Myocyte (in vitro differentiated cells): ENCODE measurements at places on chromosomes 6 and 20.

- DNase-seq, result no peak
Observed at GRCh38 chr6:27874016-27874415, 38.2 kb downstream of the OR2B2 start.

GRCh38 chr20:48684501-48685041 lies 143.2 kb downstream of the PREX1 start:
- DNase-seq, result peak; percentile 71

- no peak for DNase-seq
Observed at GRCh38 chr20:23232219-23232581, 118.4 kb upstream of the NXT1 start.

DNA sequence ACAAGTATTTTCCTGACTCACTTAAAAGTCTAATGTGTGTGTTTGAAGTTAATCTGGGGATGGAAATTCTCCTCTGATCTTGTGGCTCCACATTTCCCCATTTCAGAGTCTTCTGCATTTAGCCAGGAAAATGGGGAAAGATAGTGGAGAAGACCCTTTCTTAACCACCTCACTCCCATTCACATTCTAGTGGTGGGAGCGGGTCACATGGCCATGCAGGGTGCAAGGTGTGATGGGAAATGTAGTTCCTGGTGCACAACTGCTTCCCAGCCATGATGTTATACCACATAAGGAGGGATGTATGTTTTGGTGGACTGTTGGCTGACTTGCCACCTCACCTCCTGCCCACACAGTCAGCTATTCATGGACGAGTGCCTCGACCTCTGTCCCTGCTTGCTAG lies 61.8 kb downstream of the BANF2 start:
- DNase-seq, result no peak

DNA sequence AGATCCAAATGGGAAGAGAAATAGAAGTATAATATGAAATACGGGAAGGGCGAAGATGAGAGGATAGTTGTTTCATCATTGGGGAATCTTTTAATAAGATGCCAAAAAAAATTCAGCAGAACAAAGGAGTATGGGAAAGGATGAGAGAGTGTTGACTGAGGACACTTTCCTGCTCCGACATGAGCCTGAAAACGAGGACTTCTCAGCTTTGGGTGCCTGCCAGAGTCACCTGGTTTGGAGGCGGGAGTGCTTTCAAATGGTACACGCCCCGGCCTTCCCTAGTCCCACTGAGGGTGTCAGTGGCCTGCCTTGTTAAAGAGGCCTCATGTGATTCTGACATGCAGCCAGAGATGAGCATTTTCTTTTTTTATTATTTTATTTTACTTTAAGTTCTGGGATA lies 250.9 kb downstream of the ANKRD60 start:
- no peak for DNase-seq

DNA sequence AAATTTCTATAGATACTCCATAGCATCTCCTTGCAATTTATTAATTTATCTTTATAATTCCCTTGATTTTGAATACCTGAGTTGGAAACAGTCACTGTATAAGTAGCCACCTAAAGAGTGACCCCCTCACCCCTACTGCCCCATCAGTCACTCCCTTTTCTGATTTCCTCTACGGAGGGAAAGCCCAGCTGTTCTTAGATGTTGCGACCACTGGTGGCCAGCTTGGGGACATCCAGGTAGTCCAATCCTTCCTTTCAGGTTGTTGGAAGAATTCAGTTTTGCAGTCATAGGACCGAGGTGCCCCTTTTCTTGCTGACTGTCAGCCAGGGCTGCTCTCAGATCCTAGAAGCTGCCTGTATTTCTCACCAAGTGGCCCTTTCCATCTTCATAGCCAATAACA lies 87.8 kb downstream of the BMP6 start:
- no peak for DNase-seq

DNA sequence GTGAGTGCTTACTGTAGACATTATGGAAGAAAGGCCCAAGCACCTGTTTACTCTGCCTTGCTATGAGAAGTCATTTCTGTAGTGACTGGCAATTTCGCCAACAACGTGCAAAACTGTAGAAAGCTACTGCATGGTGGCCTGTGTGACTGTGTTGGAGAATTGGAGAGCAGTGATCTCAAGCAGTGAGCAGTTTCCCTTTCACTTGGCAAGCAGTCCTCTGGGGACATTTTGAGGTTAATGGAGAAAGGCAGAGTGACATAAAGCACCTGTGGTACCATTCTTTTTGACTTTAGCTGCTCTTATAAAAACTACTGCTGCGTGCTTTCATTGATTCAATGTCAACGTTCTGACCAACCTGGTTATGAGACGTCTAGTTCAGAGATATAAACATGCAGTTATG lies 382.6 kb upstream of the JAG1 start:
- peak; percentile 19 for DNase-seq

- DNase-seq, result no peak
Observed at GRCh38 chr6:98825600-98826230, 8.7 kb upstream of the POU3F2 start.

- DNase-seq, result no peak
Observed at GRCh38 chr6:14423330-14423729, 305.8 kb downstream of the CD83 start.

GRCh38 chr20:38062890-38063289 lies 29.3 kb downstream of the RPRD1B start:
- DNase-seq, result no peak

- no peak for DNase-seq
Observed at GRCh38 chr20:47785311-47785853, at the start of gene SULF2. SULF2 (minus strand) TSS chr20:47785481; CDS start chr20:47757363, 28,118 bp downstream.

DNA sequence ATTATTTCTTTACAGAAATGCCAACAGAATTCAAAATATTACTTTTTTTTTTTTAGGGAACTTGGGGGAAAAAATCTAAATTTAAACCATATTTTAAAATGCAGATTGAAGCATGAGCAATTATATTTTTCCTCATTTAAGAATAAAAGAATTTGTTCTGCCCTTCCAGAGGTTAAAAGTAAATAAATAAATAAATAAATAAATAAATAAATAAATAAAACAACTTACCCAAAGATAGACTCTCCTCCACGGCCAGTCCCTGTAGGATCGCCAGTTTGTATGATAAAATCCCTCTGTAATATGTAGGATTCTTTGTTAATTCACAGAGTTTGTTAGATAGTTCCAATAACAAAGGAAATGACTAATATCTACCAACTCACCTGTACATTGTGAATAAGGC lies 4.7 kb downstream of the PPIL4 start:
- DNase-seq, result no peak
